ENCODE measurements at places on chromosomes 2 and 18.

DNA sequence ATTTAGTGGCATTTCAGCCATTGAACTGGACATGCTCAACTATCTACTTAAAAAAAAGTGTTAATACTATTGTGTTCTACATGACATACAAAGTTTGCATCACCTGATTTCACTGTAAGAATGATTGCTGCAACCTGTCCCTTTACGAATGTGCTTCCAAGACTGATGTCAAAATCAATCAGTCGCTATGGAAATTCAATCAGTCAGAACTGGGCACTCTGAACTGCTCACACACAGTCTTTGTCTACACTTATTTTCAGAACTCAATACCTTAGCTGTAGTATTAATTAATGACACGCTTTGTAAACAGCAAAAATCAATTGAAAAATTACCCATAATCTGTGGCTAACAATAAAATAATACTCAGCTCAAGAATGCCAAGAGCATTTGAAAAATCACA, 70.3 kb upstream of the KLHL29 start:
- DNase-seq, result no peak

DNA sequence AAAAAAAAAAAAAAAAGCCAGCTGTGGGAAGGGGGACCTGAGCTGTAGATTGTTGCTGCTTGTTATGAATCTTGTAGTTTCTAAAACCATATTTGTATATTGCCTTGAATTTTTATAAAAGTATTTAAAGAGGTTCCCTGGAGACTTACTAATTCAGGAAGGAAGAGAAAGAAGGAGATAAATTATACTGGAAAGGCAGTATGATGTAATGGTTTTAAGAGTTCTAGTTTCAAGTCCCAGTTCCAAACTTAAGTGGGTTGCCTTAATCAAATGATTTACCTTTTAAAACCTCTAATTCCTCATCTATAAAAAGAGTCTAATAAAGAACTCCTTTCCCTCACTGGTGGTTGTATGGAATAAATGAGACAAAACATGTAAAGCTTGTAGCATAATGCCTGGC, 62.2 kb downstream of the PTRHD1 start:
- no peak for DNase-seq

- no peak for DNase-seq
These were observed at the start of gene DPP10 for GRCh38 chr2:114442510-114442909. TSS of gene DPP10 (plus strand) at chr2:114442641.

- no peak for DNase-seq
These were observed 99.1 kb downstream of the TACR1 start for GRCh38 chr2:75100011-75100800.

DNA sequence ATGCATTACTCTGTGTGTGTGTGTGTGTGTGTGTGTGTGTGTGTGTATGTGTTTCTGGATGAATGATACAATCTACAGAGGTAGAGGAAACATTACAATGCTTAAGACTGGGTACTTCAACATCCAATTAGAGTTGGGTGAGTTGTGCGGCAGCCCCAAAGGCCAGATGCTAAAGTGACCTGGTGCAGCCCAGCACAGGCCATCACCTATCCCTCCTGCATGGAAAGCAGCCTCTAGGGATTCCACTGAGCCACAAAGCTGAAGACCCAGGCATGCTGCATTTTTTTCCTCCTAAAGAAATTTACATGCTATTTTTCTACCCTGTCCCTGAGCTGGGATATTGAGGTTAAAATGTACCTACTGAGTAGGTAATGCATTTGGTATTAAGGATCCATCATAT, 79.1 kb upstream of the ETAA1 start:
- DNase-seq, result no peak

- no peak for DNase-seq
These were observed 41.1 kb downstream of the LIMS1 start for GRCh38 chr2:108575132-108575966.

- no peak for DNase-seq
These were observed 104.5 kb upstream of the ZC3H15 start for GRCh38 chr2:186381573-186381972.

- DNase-seq, result no peak
These were observed 5.3 kb upstream of the NCL start for GRCh38 chr2:231469583-231469950.

- DNase-seq, result no peak
These were observed 51.6 kb downstream of the RRM2 start for GRCh38 chr2:10174173-10174572.

GRCh38 chr2:240208096-240208495, 67.6 kb upstream of the OTOS start:
- no peak for DNase-seq

GRCh38 chr18:22322243-22322691, 95.4 kb downstream of the CTAGE1 start:
- no peak for DNase-seq

GRCh38 chr2:212136216-212136795, 402.3 kb downstream of the ERBB4 start:
- no peak for DNase-seq

GRCh38 chr2:237623428-237624403, 3.7 kb upstream of the LRRFIP1 start:
- no peak for DNase-seq

- DNase-seq, result no peak
These were observed 212.9 kb upstream of the APCDD1 start for GRCh38 chr18:10241579-10241978.

- DNase-seq, result no peak
These were observed 27.1 kb upstream of the TFPI start for GRCh38 chr2:187581125-187581896.

- no peak for DNase-seq
These were observed 402.0 kb upstream of the ACVR2A start for GRCh38 chr2:147442816-147443215.
